ENCODE measurements at places on chromosomes 7 and 10.
A peak's percentile ranks its signal among the peaks of the same experiment; 100 is the strongest.

DNA sequence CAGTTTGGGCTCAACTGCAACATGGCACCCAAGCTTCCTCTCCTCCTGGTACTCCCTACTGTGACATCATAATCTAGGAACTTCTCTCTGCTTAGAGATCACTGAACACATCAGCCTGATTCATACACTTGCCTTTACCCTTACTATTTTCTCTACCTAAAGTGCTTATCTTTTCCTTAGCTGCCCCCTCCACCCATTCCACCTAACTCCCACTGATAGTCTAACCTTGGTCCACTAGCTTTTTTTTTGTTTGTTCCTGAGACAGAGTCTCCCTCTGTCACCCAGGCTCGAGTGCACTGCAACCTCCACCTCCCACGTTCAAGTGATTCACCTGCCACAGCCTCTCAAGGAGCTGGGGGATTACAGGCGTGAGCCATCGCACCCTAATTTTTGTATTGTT lies 15.9 kb downstream of the CUL2 start:
- no peak for DNase-seq

GRCh38 chr7:140159497-140159896 lies 17.3 kb downstream of the KDM7A start:
- no peak for DNase-seq

GRCh38 chr7:2521952-2522591 lies 2.5 kb downstream of the LFNG start:
- peak; percentile 54 for DNase-seq

GRCh38 chr7:143258831-143259230 lies 4.4 kb upstream of the GSTK1 start:
- DNase-seq: no peak

- no peak for DNase-seq
Measured at GRCh38 chr7:44148961-44149536, 7.9 kb upstream of the MYL7 start.

GRCh38 chr7:45384499-45384898 lies 189.7 kb upstream of the ADCY1 start:
- no peak for DNase-seq

- no peak for DNase-seq
Measured at GRCh38 chr7:116334555-116334954, 124.2 kb downstream of the TES start.

DNA sequence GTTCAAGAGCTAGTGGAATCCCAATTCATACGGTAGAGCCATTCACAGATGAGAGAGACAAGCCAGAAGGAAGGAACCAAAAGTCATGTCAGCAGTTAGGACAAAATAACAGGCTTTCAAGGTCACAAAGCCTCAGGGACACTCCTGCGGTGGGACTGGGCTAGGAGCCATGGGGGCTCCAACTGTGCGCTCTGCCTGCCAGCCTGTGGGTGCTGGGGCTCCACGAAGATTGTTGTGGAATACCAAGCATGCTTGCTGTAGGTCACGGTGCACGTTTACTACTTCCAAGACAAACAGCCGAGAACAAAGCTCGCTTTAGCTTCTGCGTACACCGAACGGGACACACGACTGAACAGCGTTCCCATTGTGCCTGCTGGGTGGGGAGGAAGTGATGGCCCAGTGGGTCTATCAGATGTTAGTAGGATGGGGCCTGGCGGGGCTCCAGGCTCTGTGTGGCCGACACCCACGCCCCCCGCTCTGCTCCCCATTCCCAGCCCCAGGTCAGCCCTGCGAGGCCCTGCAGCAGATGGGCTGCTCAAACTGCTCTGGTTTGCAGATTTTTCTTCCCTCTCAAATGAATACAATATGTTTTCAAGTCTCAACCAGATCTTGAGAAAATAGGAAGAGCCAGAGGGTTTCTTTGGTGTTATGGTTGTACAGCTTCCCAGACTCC lies 158.9 kb downstream of the EGFR start:
- no peak for DNase-seq

DNA sequence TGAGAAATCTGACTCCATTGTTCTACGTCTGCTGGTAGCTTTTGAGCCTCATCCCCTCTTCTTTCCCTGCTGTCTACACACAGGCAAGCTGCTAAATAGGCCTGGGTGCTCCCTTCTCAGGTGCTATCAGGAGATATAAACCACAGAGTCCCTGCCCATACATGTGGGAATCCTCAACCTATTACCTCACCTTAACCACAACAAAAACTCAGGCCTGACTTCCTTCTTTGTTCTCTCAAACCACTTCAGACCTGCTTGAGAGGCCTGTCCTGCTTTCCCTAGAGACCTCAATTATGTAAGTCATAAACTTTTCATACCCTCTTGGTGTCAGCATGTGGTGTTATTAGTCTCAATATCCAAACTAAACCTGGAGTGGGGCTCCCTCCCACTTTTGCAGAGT lies 75.0 kb upstream of the MAGI2 start:
- DNase-seq: no peak

- DNase-seq: no peak
Measured at GRCh38 chr10:119620241-119621077, 23.7 kb upstream of the TIAL1 start.

GRCh38 chr7:54663186-54663585 lies 95.8 kb downstream of the SEC61G start:
- no peak for DNase-seq

DNA sequence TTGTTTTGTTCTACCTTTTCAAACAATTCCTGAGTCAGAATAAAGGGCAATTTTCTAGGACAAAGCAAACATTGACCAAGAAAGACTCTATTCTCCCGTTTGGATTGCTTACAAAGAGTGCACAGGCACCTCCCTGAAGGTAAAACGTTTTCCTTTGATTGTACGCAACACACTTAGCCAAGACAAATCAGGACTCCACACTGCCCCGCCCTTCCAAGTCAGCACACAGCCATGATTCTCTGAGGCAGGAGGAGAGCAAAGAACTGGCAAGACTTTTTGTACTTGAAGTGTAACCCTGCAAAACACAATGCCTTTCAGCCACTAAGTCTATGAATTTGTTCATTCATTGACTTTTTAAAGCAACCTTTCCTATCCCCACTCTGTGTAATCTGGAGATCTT lies 85.0 kb upstream of the FAM180A start:
- no peak for DNase-seq

DNA sequence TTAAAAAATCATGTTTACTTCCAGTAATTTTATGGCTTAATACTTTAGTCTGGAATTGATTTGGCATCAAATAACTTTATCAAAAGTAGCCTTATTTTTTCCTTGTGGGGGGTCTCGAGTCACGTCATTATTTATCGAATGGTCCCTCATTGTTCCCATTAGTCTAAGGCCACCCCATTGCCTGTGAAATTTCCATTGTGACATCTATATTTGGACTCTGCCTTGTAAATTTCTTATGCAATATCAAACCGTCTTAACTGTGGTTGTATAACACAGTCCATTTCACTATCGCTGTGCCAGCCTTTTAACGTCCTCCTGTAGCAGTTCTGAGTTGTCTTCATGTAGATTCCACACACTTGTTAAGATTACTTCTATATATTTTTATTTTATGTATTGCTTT lies 103.9 kb upstream of the RET start:
- DNase-seq: no peak

GRCh38 chr7:17402628-17403278 lies 104.3 kb downstream of the AHR start:
- DNase-seq: no peak

GRCh38 chr10:77267703-77268675 lies 369.6 kb downstream of the KCNMA1 start:
- no peak for DNase-seq

DNA sequence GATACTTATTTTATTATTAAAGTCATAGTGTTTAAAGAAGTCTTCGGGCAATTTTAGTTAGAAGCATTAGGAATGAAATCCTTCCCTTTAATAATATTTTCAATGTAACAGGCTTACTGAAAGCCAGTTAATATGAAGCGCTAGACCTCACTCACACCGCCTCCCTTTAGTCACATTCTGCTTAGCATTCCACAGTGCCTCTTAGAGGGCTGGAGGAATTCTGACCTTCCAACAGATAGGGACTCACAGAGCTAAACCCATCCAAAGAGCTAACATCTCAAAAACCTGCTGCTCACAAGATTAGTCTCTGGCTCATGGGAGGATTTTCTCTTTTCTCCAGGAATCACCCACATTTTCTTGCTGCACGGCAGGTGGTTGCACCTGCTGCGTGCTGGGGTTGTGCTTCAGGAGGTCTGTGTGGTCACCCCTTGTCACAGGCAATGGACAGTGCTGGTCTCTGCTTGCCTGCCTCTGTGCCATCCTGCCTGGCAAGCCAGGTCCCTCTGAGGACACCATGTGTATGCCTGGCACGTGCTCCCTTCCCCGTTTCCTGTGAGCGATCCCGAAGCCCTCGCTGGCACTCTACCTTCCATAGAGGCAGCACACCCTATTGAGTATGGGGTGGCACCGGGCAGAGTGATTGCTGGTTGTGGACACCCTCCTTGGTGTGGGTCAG lies 91.8 kb downstream of the KLF6 start:
- no peak for DNase-seq

- DNase-seq: no peak
Measured at GRCh38 chr10:73416571-73416970, 2.7 kb upstream of the ANXA7 start.

DNA sequence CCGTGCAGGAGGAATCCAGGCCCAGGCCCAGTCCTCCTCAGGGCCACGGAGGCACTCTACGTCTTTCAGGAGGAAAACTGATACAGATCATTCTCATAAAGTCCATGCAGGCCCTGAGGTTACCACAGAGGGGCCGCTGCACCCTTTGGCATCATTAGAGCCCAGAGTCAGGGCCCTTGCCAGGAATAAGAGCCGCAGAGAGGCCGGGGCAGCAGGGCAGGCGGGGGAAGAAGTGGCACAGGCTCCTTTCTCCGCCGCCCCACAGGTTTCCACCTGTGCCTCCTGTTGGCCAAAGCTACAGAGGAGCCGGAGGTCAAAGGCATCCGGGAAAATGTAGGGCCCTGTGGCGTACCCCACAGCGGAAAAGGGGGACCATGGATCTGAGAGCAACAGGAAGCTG lies 366.6 kb upstream of the SHH start:
- no peak for DNase-seq

DNA sequence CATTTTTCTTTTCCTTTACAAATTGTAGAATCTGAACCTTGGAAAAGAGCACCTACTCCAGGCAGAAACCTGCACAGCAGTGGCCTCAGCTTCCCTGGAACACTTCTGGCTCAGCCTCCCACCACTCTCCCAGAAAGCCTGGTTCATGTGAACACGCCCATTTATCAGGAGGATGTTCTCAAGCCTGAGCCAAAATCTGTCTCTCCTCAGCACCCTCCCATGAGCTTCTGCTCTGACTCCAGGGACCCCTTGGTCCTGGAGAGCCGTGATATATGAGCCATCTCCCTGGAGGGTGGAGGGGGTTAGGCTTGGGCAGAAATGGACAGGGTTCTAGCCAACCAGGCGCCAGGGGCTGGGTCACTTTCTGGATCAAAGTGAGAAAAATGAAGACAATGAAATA lies 10.1 kb downstream of the GDF2 start:
- DNase-seq: no peak

DNA sequence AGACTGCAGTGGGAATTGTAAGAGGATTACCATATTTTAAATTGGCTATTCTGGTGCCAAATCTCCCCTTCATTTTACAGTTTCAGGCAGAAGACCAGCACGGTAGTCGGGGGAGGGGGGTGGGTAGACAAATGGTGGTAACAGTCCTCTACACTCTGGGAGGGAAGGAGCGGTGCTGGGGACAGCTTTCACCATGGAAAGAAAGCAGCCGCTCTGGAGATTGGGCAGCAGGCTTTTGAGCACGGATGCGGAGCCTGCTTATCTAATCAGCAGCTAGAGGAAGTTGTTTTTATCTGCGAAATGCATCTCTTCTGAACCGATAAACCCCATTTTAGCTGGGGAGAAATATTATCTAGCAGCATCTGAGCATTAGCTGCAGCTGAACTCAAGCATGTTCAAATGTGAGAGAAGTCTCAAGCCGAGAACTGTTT lies 28.7 kb downstream of the IKZF1 start:
- DNase-seq: no peak

DNA sequence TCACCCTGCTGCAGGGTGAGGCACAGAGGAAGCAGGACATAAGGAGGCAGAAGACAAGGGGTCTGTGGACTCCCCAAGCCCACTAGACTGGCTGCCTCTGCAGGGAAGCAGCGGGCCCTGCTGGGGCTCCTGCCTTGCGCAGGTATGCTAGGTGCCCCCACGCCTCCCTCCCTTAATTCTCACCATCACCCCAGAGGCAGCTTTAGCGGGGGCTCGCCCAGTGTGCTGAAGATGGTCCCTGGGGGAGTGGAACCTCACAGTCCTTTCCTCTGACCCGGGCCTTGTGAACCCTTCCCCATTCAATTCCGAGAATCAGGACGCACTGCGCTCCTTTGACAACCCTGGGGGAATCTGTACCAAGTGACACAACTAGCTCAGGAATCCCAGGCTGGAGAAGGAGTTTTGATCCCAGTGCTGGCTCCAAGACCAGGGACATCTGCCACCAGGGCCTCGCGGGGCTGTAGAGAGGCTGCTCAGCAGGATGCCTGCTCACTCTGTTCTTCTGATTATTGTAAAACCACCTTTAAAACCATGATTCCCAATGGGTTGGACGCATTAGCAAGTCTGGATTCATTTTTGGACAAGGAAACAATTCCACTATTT lies 468.4 kb downstream of the TCERG1L start:
- no peak for DNase-seq

GRCh38 chr7:32915041-32915536 lies 23.5 kb upstream of the KBTBD2 start:
- DNase-seq: no peak

DNA sequence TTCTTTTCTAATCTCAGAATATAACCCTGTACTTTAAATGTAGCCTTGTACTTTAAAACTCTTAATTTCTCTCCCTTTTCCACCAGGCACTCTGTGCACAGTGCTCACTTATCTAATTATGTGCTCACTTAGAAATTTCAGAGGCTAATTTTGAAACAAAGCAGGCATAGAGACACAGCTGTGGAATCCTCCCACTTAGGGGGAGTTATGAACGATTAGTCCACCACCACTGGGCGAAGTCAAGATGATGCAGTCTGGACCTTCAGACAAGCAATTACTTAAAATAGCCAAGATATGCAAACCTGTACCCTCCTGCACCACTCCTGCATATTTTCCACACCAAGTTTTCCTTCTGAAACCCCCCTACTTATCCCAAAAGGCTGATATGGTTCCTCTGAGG lies 143.0 kb downstream of the STK31 start:
- DNase-seq: no peak

DNA sequence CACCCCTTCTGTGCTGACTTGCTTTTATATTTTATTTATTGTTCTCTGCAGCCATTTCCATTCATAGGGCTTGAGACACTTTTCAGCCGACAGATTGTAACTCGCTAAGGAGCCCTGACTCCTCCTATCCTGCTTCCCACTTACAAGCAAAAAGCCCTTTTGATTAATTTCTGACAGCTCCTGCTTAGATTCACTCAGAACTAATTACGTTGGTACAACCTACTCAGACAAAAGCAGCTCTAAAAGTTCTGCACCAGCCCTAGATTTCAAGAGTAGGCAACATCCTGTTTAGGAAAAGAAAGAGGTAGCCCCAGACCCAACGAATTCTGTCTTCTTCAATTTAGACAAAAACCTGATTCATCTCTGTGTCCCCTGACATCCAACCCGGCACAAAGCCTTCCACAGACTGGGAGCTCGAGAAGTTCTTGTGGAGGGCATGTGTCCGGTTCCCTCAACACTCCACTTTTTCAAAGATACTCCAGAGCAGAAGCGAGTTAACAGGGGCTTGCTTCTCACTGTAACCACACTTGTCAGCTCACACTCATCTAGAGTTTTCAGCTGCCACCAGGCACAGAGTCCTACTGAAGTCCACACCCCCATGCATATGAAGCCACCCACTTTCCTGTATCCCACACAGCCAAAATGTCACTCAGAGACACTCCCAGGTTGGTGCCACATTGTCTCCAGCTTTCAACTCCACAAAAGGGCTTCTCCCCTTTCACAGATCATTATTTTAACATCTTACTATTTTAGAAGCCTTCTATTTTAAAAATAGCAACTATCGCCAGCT lies 113.6 kb upstream of the NFE2L3 start:
- DNase-seq: no peak

Measured in stimulated activated CD8-positive, alpha-beta memory T cell treated with anti-CD3 and anti-CD28 coated beads, Interleukin-4, amount 100 ng/mL, for 1 hour (primary cell).